Activated CD4-positive, CD25-positive, alpha-beta regulatory T cell (primary cell): ENCODE measurements at places on chromosomes 3 and 15.
A peak's percentile ranks its signal among the peaks of the same experiment; 100 is the strongest.

DNA sequence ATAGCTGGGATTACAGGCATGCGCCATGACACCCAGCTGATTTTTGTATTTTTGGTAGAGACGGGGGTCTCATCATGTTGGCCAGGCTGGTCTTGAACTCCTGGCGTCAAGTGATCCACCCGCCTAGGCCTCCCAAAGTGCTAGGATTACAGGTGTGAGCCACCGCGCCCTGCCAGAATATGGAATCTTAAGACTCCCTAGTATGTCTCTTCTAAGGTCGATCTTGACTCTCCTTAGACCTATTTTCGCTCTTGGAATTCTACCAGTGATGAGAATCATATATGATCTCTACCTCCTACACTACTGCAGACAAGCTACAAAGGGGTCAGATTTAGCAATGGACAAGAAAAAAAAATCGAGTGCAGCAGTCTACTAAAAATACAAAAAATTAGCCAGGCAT is 19.3 kb upstream of the EOGT start:
- no peak for DNase-seq

GRCh38 chr3:79846148-79846933 is 78.5 kb upstream of the ROBO1 start:
- no peak for DNase-seq

GRCh38 chr15:40043927-40044716 is 5.1 kb upstream of the SRP14 start:
- DNase-seq = no peak

GRCh38 chr3:9890249-9891071 is at the start of gene JAGN1:
TSS of gene JAGN1 (plus strand) at chr3:9890610. CDS start at chr3:9890723, 113 bp downstream.
- peak; percentile 80 for DNase-seq

DNA sequence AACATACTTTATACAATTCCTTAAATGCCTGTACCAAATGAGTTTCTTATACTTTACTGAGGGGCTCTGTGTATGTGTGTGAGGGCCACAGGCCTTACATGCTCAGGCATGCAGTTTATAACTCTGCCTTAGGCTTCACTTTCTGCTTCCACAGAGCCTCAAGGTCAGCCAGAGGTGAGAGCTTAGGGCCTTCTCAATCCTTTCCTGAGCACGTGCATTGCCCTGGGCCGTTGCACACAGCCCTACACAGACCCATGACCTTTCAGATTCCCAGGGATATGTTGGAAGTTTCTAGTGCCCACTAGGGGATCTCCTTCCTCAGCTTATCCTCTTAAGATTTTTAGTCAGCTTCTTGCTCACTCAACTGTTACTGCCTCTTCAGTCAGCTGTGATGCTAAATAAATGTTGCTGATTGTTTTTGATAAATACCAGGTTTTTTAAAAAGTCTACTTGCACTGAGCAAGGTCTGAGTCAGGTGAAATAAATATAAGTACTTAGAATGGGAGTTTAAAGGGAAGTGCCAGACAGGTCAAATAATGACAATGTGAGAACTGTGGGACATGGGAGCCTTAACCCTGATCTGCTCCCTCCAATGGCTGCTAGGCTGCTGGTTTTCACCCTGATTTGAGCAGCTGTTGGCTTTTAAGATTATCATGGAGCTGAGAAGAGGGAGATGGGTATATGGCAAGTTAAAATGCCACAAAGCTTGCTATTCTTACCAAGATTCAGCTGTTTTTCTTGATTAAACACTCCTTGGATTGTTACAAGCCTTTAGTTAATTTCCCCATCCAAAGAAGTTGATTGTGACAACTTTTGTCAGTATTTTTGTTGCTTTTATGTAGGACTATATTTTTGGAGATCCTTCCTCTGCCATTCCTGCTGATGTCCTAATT is 169.5 kb downstream of the PLD1 start:
- no peak for DNase-seq

DNA sequence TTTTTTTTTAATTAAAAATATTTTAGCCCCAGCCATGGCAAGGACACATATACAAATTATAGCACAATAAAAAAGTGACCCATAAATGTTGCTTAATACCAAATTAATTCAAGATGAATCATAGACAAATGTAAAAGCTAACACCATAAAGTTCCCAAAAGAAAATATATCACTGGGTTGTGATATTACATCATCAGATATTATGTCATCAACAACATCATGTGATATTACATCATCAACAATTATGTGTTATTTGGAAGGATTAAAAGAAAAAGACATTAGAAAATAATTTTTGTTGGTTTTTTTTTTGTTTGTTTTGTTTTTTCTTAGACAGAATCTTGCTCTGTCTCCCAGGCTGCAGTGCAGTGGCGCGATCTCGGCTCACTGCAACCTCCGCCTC is 34.5 kb upstream of the ABHD10 start:
- DNase-seq = no peak

- DNase-seq = no peak
These were observed 239.5 kb downstream of the CHL1 start for GRCh38 chr3:436053-436452.

DNA sequence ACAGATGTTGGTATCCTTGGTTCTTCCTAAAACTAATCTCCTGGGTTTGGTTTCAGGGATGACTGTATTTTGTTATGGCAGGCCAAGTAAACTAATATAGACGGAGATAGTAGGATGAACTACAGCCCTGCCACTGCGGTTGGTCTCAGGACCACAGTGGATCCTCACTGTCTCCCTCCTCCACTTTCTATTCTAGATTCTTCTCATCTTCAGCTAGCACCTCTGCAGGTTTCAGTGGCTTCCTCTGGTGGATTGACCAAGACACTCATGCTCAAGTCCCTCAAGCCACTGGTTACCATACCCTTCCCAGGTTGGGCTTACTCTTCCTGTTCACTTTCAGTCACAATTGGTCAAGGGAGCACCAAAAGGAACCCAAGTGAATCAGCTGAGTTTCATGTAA is 71.1 kb upstream of the CLDN18 start:
- no peak for DNase-seq

DNA sequence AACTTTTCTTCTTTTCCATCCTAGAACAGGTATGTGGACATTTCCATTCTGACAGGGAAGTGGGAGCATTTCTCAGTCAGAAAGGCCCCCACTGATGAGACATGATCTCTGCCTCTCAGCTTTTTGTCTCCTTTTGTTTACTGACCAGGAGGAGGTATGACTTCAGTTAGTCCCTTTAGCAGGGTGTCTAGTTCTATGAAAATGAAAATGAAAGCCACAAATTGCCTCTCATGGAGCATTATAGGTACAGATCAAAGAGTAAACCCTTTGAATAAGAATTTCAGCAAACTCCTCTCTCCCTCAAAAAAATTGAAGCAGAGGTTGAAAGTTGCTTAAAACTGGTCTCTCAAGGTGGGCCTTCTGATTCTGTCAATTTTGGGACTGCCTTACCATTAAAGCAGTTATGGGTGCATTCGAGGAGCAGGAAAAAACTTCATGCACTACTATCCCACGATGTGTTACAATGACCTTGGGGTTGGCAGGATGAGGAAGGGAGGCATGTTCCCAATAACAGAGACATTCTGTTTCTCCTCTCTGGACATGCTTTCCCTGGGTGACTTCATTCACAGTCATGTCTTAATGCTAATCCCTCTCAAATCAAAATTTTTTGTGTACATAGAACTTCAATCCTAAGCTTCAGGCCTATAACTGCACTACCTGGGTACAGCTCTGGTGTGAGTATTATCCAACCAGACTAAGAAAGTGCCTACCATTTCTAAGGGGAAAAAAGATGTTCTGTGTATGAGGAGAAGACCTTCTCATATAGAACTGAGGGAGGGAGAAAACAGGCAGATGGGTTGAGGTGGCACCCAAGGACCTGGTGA is 50.6 kb upstream of the TBC1D23 start:
- no peak for DNase-seq

- DNase-seq = no peak
These were observed 34.4 kb upstream of the LCTL start for GRCh38 chr15:66600240-66600627.

- no peak for DNase-seq
These were observed 8.3 kb downstream of the CCNL1 start for GRCh38 chr3:157151627-157152026.

DNA sequence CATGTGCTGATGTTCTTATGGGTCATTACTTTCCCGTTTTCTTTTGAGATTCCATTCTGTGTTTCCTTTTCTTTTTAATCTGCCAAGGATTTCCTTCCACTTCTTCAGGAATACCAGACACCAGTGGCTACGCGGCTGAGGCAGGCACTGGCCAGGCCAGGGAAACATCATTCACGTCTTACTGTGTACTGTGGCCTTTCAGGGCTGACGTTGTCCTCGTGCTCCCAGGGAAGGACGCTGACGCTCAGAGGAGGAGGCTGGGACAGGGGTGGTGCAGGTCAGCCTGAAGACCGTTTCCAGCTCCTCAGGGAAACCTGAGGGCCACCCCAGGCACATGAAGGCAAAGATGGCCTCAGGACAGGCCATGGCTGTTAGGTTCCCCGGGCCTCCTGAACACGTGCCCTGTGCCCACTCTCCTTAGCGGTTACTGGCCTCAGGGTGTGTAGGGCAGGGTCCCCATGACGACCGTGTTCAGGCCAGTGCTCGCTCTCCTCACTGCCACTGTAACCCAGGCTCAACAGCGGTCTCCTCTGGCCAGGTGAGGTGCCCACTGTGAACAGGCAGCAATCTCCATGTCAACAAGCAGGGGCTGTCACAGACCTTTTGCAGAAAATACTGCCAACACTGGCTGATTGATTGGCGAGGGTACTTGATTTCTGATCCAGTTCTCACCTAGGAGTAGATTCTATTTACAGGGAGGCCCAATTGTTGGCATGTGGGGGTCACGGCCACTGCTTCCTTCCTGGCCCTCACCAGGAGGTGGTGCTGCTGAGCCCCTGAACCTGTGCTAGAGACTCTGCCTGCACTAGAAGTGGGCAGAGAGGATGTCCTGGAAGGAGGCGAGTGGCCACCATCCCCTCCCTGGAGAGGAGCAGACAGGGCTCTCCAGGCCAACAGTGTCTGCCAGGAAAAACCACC is 169.5 kb downstream of the ATP10A start:
- DNase-seq = no peak
